ENCODE measurements at places on chromosomes 7 and 10. TPM values are rescaled to one million over a fixed set of nuclear protein-coding genes. Genes with fewer than 3 reads are reported as not detected.
A peak's percentile ranks its signal among the peaks of the same experiment; 100 is the strongest.

DNA sequence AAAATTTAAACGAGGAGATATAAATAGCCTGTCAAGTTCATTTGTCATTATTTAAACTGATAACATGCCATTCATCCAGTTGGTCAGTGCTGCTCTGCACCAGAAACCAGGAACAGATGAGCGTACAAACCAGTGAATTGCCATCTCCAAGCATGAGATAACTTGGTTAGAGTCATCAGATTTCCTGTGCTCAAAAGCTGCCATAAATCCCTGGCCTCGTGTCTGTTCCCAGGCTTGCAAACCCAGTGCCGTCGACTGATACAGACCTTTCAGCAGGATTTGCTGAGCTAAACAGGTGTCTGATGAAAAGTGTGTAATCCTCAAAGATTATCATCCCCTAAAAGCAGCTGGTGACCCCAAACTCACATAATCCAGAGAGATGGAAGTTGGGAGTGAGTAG lies 96.0 kb upstream of the SAMD8 start:
- no peak overlapping the region for H3K4me3 ChIP-seq
- H3K36me3 ChIP-seq = no peaks in the 10 kb centered on the region
- H3K27ac ChIP-seq = no peak overlapping the region
- no peak for DNase-seq

DNA sequence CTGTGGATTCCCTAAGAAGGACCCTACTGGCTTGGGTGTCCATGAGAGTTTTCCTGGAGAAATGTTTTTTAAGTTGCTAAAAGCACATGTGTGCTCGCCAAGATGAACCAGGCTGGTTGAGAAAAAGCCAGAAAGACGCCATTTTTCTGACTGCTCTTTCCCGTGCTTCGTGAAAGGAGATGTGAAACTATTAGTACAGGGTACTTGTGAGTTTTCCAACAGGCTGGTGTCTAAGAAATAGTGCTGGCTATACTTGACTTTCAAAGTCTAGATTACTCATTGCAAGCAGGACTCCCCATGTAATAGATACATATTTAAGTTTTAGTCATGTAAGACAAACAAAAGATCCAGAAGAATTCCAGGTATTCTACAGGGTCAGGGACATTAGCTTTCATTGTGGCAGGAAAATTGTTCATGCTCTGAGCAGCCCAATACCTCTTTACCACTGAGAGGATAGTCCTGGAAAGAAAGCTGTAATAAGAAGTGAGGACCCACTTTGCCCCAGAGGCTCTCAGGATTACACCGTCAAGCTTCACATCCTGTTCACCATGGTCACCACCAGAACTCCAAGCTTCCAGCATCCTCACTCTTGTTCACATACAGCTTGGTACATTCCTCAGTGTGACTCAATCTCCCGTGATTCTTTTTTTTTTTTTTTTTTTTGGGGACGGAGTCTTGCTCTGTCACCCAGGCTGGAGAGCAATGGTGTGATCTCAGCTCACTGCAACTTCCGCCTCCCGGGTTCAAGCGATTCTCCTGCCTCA lies 43.8 kb upstream of the ICA1 start:
- H3K27ac ChIP-seq = no peak overlapping the region
- H3K36me3 ChIP-seq = no peaks in the 10 kb centered on the region
- no peaks in the 10 kb centered on the region for H3K27me3 ChIP-seq
- no peak for DNase-seq
- H3K4me1 ChIP-seq = no peaks in the 10 kb centered on the region

DNA sequence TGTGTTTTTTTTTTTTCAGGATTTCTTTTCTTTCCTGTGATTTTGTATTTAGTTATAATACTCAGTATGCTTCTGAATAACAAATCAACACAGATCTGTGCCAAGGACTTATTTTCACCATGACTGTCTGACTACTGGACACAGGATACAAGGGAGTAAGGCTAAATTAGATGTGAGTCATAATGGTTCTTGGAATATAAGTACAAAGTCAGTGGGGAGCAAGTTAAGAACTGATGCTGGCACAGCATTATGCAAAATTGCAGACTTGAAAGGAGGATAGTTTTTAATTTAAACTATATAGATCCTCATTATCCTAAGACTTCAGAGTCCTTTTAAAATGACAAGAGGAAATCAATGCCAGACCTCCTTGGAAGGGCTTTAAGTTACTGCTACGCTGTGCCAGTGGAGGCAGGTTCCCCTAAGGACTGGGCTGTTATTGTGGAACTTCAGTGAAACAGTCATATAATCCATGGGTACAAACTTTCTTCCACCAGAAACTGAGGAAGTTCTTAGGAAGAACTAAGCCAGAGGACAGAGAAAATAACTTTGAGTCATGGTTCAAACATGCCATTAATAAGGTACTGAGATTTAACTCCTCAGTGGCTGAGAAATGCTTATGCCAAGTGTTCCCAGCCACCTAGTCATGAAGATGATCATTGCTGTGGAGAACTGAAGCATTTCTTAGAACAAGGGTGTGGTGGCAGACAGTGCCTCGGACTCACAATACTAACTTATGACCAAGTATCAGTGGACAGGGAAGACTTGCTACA lies 531.2 kb downstream of the HTR7 start:
- H3K36me3 ChIP-seq = no peaks in the 10 kb centered on the region
- no peak for DNase-seq
- H3K4me3 ChIP-seq = no peak overlapping the region
- no peaks in the 10 kb centered on the region for H3K4me1 ChIP-seq
- no peaks in the 10 kb centered on the region for H3K27me3 ChIP-seq
- H3K27ac ChIP-seq = no peak overlapping the region

DNA sequence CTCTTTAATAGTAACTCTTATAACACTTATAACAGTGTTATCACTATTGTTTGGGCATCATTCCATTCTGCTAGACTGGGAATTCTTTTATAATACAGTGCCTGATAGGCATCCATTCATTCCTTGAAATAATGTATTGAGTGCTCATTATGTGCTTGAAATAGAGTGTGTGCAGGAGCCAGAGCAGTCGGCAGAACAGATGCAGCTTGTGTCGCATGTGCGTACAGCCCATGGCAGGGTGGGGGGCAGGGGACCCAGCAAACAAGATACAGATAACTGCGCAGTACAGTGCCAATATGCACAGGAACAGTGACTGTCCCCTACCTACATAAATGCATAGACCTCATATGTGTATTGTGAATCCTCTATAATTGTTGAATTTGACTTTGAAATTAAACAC lies 99.3 kb downstream of the KAT6B start:
- H3K27me3 ChIP-seq = no peaks in the 10 kb centered on the region
- H3K27ac ChIP-seq = no peak overlapping the region
- no peak overlapping the region for H3K4me3 ChIP-seq
- H3K4me1 ChIP-seq = peaks cover 77% of the 10 kb centered on the region

DNA sequence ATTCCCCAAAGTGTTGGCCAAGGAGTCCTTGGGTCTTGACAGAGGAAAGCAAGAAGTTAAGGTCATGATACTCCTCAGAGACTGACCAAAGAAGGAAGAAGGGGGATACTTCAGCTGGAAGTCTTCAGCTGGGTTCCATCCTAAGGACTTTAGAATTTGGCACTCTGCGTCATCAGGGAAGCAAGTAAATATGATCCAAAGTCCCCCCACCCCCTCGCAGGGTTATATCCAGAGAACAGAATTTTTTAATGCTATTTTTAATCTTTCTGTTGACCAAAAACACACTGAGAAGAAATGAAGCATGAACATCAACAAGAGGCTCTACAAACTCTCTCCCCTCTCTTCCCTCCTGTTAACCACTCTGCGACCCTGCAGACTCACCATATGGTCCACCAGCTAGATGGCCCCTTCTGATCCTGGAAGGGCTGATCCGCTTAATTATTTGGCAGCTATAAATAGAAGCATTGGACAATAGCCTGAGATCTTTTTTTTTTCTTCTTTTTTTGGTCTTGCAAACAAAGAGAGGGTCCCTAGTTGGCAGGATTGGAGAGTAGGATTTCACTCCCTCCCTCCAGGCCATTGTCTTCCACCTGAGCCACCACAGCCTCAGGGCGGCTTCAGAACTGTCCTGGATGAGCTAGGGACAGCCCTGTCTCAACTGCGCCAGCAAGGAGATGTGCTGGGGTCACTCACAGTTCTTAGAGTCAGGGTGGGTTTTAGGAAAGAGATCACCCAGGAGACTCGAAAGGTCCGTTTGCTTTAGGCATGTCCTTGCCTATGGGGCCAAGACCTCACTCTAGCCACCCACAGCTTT lies 196.0 kb downstream of the KCNMA1 start:
- no peaks in the 10 kb centered on the region for H3K27me3 ChIP-seq
- H3K4me1 ChIP-seq = no peaks in the 10 kb centered on the region
- no peak for DNase-seq
- no peaks in the 10 kb centered on the region for H3K36me3 ChIP-seq
- H3K27ac ChIP-seq = no peak overlapping the region

GRCh38 chr10:70843776-70844489 lies 28.2 kb downstream of the SGPL1 start:
- H3K4me1 ChIP-seq = peaks cover 10% of the 10 kb centered on the region
- H3K27ac ChIP-seq = no peak overlapping the region
- no peaks in the 10 kb centered on the region for H3K27me3 ChIP-seq
- no peak for DNase-seq

DNA sequence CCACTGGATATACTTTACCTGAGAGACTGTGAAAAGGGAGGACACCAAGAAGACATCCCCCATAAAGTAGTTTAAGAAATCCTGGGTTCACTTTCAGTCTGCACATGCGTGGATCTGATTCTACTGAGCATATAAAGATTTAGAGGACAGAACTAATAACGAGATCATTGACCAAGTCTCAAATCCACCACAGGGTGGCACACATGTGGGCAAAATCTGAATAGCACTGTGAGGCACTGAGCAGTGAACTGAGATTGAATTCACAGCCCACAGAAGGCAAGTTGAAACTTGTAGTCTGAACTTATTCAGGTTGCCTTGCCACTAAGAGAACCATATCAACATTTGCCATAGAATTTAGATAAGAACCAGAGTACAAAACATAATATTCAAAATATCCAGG lies 818.6 kb downstream of the GRID1 start:
- no peaks in the 10 kb centered on the region for H3K4me1 ChIP-seq
- H3K27ac ChIP-seq = no peak overlapping the region
- no peak overlapping the region for H3K4me3 ChIP-seq
- H3K36me3 ChIP-seq = no peaks in the 10 kb centered on the region
- DNase-seq = peak; percentile 33
- no peaks in the 10 kb centered on the region for H3K27me3 ChIP-seq

DNA sequence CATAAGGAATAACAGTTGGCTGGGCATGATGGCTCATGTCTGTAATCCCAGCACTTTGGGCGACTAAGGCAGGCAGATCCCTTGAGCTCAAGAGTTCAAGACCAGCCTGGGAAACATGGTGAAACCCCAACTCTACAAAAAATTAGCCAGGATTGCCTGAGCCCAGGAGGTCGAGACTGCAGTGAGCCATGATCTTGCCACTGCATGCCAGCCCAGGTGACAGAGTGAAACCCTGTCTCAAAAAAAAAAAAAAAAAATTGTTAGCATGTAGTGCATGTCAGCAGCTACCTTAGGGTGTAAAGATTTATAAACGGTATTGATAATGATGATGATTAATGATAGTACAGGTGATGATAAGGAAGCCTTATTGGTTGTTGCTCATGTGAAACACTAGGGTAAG lies 331.2 kb upstream of the FZD1 start:
- H3K36me3 ChIP-seq = no peaks in the 10 kb centered on the region
- no peak for DNase-seq
- H3K27ac ChIP-seq = no peak overlapping the region
- H3K4me3 ChIP-seq = no peak overlapping the region
- no peaks in the 10 kb centered on the region for H3K27me3 ChIP-seq
- H3K4me1 ChIP-seq = no peaks in the 10 kb centered on the region

- no peak overlapping the region for H3K27ac ChIP-seq
- no peaks in the 10 kb centered on the region for H3K36me3 ChIP-seq
- H3K27me3 ChIP-seq = peaks cover 16% of the 10 kb centered on the region
- H3K4me1 ChIP-seq = no peaks in the 10 kb centered on the region
- H3K4me3 ChIP-seq = no peak overlapping the region
- DNase-seq = no peak
These were observed 59.9 kb downstream of the ALOX5 start for GRCh38 chr10:45433716-45434469.

DNA sequence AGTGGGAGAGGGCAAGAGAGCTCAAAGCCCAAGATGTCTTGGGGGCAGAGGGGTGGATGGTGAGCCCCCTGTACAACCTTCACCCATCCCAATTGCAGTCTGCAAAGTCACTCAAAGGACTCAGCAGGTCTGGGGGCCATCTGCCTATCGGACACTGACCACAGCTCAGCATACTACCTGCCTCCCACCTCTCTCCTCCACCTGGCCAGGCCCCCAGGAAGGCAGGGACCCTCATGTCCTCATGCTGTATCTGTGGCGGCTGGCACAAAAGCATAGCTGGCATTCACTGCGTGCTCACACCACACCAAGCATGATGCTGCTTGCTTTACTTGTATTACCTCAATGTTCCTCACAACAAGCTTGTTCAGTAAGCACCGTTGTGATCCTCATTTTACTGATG lies 16.2 kb upstream of the CRHR2 start:
- no peak overlapping the region for H3K4me3 ChIP-seq
- no peaks in the 10 kb centered on the region for H3K27me3 ChIP-seq
- H3K4me1 ChIP-seq = no peaks in the 10 kb centered on the region

Gene EBF3
- 1.2 TPM for total RNA-seq

Gene TIAL1
- 30.7 TPM for total RNA-seq

Gene MBL2
- total RNA-seq = not detected

Gene AKR1C8
- not detected for total RNA-seq

Gene ADARB2
- total RNA-seq = 0.61 TPM
